Activated naive CD4-positive, alpha-beta T cell treated with anti-CD3 and anti-CD28 coated beads, Interleukin-2, amount 10 ng/mL, durations not matched to agents 7 days and 5 days (primary cell): ENCODE measurements at places on chromosomes 16 and 17.

GRCh38 chr16:75065149-75065505, 51.5 kb downstream of the LDHD start:
- no peaks in the 10 kb centered on the region for H3K27me3 ChIP-seq
- H3K4me3 ChIP-seq = peak overlapping the region; percentile 14
- peaks cover 33% of the 10 kb centered on the region for H3K4me1 ChIP-seq
- no peaks in the 10 kb centered on the region for H3K36me3 ChIP-seq
- peak overlapping the region; percentile 84 for H3K27ac ChIP-seq

- H3K4me1 ChIP-seq = no peaks in the 10 kb centered on the region
- DNase-seq = no peak
- H3K27me3 ChIP-seq = peaks cover 10% of the 10 kb centered on the region
Observed at GRCh38 chr16:15754821-15755534, 101.8 kb downstream of the MYH11 start.

- H3K4me1 ChIP-seq = no peaks in the 10 kb centered on the region
- no peaks in the 10 kb centered on the region for H3K27me3 ChIP-seq
- no peak for DNase-seq
- no peak overlapping the region for H3K4me3 ChIP-seq
- no peaks in the 10 kb centered on the region for H3K36me3 ChIP-seq
Observed at GRCh38 chr16:88846088-88846487, 10.7 kb downstream of the GALNS start.

GRCh38 chr17:3965118-3965800, 1.0 kb upstream of the ATP2A3 start:
- H3K27me3 ChIP-seq = peaks cover 27% of the 10 kb centered on the region
- peak overlapping the region; percentile 98 for H3K27ac ChIP-seq
- H3K36me3 ChIP-seq = peaks cover 27% of the 10 kb centered on the region
- peaks cover 46% of the 10 kb centered on the region for H3K4me1 ChIP-seq
- H3K4me3 ChIP-seq = peak overlapping the region; percentile 90
- DNase-seq = peak; percentile 86

DNA sequence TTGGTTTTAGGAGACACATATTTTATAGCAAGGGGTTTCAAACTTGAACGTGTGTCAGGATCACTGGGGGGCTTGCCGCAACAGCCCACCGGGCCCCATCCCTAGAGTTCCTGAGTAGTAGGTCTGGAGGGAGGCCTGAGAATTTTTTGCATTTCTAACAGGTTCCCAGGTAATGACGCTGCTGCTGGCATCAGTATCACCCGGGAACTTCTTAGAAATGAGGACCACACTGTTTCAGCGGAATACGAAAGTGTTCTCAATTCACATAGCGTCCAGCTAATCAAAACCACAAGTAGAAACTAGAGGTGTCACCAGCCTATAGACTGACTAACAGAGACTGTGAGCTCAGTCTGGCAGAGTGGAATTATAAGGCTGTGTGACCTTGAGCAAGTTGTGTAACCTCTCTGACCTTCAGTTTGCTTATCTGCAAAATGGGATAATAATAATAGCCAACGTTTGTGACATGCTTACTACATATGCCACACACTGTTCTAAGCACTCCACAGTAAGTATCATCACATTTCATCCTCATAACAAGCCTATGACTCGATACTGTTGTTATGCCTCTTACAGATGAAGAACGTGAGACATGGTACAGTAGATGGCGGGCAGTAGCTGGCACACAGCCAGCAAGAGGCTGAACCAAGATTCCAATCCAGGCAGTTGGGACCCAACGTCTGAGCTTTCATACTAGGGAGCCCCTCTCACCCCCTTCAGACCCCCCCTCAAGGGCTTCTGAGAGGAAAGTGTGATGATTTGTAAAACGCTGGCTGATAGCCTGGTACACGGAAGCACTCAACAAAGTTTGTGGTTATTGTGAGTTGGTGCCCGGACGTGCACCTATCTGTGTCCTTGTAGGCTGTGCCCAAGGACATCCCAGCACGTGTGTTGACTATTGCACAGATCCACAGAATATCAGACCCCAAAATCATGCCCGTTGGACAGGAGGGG, 4.6 kb upstream of the ICAM2 start:
- peak; percentile 52 for DNase-seq
- H3K4me3 ChIP-seq = peak overlapping the region; percentile 56
- H3K36me3 ChIP-seq = peaks cover 6% of the 10 kb centered on the region

GRCh38 chr16:25311950-25312349, 54.3 kb upstream of the ZKSCAN2 start:
- H3K27me3 ChIP-seq = no peaks in the 10 kb centered on the region
- H3K4me3 ChIP-seq = no peak overlapping the region
- no peaks in the 10 kb centered on the region for H3K4me1 ChIP-seq
- no peak for DNase-seq
- no peaks in the 10 kb centered on the region for H3K36me3 ChIP-seq
- H3K27ac ChIP-seq = no peak overlapping the region

DNA sequence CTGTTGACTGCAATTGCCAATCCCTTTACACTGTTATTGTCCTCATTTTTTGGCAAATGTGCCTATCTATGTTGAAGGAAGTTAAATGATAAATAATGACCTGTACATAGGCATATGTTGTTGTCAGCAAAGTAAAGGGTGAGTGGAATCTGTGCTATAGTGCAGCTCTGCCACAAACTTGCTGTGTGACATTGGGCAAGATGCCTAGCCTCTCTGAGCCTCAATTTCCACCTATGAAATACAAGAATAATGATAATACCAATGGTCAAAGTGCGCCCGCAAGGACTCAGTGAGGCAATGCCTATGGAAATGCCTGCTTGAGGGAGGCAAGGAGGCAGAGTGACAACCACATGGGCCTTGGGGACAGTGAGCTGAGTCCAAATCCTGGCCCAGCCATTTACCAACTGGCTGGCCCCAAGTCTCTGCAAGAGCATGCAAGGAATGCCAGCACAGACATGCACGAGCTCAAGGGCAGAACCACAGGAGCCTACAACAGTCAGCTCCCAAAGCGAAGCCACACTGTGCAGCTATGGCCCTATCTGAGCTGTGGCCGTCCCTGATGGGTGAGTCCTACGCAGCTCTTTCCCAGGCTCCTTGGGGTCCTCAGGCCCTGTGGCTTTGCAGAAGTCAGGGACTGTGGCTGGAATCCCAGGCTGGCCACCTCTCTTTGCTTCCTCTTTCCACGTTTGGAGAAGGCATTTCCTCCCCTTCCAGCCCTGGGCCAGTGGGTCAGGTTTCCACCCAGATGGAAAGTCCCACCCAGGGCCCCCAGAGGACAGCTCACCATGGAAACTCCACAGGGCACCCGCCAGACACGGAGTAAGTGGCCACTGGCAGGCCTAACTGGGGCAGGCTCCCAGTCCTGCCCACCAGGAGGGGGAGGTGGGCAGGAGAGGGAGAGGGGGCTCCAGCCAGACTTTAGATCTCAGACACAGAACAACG, 82.1 kb downstream of the ZNF423 start:
- H3K27ac ChIP-seq = no peak overlapping the region
- H3K27me3 ChIP-seq = no peaks in the 10 kb centered on the region
- no peaks in the 10 kb centered on the region for H3K4me1 ChIP-seq
- no peak for DNase-seq

GRCh38 chr17:4724650-4725049, 6.6 kb upstream of the MED11 start:
- H3K27me3 ChIP-seq = no peaks in the 10 kb centered on the region
- no peak for DNase-seq
- peaks cover 14% of the 10 kb centered on the region for H3K4me1 ChIP-seq
- H3K4me3 ChIP-seq = no peak overlapping the region
- peaks cover 20% of the 10 kb centered on the region for H3K36me3 ChIP-seq

- no peak overlapping the region for H3K27ac ChIP-seq
- peaks cover 18% of the 10 kb centered on the region for H3K36me3 ChIP-seq
- peaks cover 21% of the 10 kb centered on the region for H3K4me1 ChIP-seq
Observed at GRCh38 chr17:64384253-64385186, 6.1 kb downstream of the PECAM1 start.

DNA sequence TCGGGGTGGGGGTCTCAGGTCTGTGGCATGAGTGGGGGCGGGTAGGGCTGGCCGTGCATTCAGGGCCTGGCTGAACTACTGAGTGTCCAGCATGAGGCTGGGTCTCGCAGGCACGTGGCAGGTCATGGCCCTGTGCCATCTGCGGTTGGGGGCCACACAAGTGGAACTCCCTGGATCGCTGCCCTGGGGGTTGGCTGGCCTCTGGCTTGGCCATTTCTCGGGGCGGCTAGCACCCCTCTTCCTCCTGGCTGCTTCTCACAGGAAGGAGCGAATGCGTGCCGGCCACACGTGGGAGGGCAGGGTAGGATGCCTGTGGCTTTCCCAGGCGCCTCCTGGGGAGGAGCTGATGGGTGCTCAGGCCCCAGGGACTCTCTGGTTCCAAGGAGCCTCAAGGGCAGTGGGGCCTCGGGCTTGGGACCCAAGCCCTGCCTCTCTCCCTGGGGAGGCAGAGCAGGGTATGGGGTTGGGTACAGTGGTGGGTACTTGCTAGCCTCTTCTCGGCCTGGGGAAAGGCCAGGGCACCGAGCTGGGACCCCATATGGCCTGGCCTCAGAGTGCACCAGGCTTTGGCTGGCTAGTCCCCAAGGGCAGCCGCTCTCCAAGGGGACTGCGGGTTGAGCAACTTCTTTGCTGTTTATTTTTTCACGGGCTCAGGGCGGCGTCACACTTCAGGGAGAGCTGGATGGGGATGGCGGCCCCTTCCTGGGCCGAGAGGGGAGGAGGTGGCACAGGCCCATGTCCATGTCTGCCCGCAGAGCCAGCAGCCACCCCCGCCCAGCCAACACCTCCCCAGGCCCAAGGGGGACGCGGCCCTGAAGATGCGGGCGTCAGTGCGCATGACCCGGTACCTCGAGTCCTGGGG, 37.5 kb downstream of the ADCY7 start:
- no peaks in the 10 kb centered on the region for H3K4me1 ChIP-seq
- peaks cover 26% of the 10 kb centered on the region for H3K36me3 ChIP-seq
- no peak overlapping the region for H3K4me3 ChIP-seq
- no peaks in the 10 kb centered on the region for H3K27me3 ChIP-seq
- peak; percentile 13 for DNase-seq

DNA sequence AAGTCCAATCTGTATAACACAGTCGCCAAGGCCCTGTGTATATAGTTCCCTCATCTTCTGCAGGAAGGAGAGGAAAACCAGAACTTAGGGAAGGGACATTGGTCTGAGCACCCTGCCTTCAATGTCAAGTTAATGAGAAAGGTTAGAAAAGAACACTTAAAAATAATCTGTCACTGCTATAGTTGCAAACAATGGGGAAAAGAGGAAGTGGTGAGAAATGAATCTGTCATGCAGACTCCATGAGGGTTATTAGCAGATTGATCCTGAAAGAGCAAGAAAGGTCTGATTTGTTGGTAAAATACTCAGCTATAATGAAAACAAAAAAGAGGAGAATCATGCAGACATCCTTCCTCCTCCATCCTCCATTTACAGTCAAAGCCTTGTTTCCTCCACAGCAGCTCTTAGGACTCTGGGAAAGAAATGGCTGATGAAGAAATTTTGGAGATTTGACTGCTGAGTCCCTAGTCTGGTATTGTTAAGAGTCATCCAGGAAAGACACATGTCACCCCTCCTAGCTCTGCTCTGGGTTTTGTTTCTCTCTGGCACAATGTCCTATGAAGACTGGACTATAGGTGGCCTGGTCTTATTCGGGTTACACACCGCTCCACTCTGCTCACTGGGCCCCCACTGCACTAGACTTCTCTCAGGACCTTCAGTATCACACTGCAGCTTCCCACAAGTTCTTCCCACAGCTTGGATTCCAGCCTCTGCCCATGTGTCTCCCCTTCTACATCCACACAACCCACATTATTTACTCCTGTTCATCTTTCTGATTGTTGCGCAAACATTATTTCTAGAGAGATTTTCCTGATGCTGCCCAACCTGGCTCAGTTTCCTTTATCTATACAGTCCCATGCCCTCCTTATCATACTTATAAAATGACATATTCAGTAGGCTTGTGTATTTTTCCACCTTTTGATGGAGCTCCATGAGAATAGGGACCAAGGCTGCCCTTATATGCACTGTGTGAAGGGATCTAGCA, 56.5 kb upstream of the XYLT1 start:
- no peak overlapping the region for H3K4me3 ChIP-seq
- H3K36me3 ChIP-seq = no peaks in the 10 kb centered on the region

DNA sequence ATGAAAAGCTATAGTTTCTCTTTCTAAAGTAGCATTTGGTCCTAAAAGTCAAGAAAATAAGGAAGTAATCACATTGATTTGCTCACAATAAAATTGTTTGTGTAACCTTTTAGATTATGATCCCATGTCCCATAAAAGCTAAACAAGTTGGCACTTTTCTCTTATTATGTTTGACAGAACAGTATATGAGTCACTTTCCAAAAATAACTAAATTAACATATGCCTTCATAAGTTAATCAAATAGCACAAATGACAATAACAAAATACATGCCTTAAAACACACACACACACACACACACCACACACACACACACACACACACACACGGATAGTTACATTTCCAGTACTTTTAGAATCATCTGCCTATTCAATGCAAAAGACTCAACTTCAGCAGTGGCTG, 2.8 kb downstream of the MED13 start:
- no peak for DNase-seq
- peaks cover 46% of the 10 kb centered on the region for H3K4me1 ChIP-seq
- peak overlapping the region; percentile 58 for H3K27ac ChIP-seq
- peaks cover 33% of the 10 kb centered on the region for H3K36me3 ChIP-seq
- H3K4me3 ChIP-seq = peak overlapping the region; percentile 81
- H3K27me3 ChIP-seq = no peaks in the 10 kb centered on the region

- peaks cover 4% of the 10 kb centered on the region for H3K4me1 ChIP-seq
- H3K4me3 ChIP-seq = no peak overlapping the region
- no peaks in the 10 kb centered on the region for H3K27me3 ChIP-seq
- no peak overlapping the region for H3K27ac ChIP-seq
- no peak for DNase-seq
Observed at GRCh38 chr17:82837586-82838320, 2.1 kb downstream of the ZNF750 start.

- H3K27ac ChIP-seq = no peak overlapping the region
- no peak for DNase-seq
- no peaks in the 10 kb centered on the region for H3K27me3 ChIP-seq
- peaks cover 34% of the 10 kb centered on the region for H3K36me3 ChIP-seq
- H3K4me3 ChIP-seq = no peak overlapping the region
Observed at GRCh38 chr17:78044280-78044835, 84.2 kb downstream of the TMC6 start.

- no peak for DNase-seq
- H3K36me3 ChIP-seq = no peaks in the 10 kb centered on the region
- no peaks in the 10 kb centered on the region for H3K4me1 ChIP-seq
- no peak overlapping the region for H3K4me3 ChIP-seq
- H3K27me3 ChIP-seq = peaks cover 10% of the 10 kb centered on the region
Observed at GRCh38 chr16:46629331-46630219, 8.4 kb upstream of the SHCBP1 start.

DNA sequence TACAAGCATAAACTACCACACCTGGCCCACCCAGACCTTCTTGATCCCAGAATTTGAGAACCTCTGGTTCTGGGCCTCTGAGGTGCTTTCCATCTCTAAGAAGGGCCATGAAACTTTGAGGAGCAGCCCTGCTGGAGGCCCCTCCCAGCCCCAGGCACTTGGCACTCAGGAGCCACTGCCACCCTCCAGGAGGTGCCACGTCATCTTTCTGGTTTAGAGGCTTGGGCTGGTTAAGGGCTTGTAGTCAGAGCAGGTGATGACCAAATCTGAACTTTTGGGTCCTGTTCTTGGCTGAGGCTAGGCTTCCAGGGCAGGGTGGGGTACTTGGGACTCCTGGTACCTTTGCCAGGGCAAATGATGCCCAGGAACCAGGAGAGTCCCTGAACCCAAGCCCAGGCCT, 13.8 kb upstream of the DLX4 start:
- H3K4me1 ChIP-seq = no peaks in the 10 kb centered on the region
- no peak for DNase-seq
- no peak overlapping the region for H3K4me3 ChIP-seq
- peaks cover 71% of the 10 kb centered on the region for H3K27me3 ChIP-seq
